ENCODE measurements at places on chromosomes 2 and 18. TPM values are rescaled to one million over a fixed set of nuclear protein-coding genes. Genes with fewer than 3 reads are reported as not detected.

The TUBA4B gene
- total RNA-seq: 0.56 TPM

The ERFE gene
- 8.0 TPM for total RNA-seq

The EDAR gene
- total RNA-seq: not detected

The NT5C1B gene
- total RNA-seq: not detected

The GLI2 gene
- 18.5 TPM for total RNA-seq

The GALR1 gene
- not detected for total RNA-seq

The BCL2 gene
- total RNA-seq: 0.58 TPM

The FHOD3 gene
- 2.8 TPM for total RNA-seq

The NOSTRIN gene
- 1.6 TPM for total RNA-seq

The CYS1 gene
- 0.99 TPM for total RNA-seq

The ASXL2 gene
- total RNA-seq: 10.9 TPM

The SEC11C gene
- total RNA-seq: 68.1 TPM

The VIT gene
- total RNA-seq: not detected

The FKBP1B gene
- 9.4 TPM for total RNA-seq

The KLHL41 gene
- total RNA-seq: 0.30 TPM

The SERPINE2 gene
- total RNA-seq: 214 TPM

The CGREF1 gene
- total RNA-seq: 8.7 TPM

The MCFD2 gene
- total RNA-seq: 108 TPM

The ALLC gene
- total RNA-seq: 0.06 TPM

The G6PC2 gene
- not detected for total RNA-seq

Measured in A549 treated with CpdA at 1 μM for 4 hours (cell line).